Stomach (tissue), 19 donors: ENCODE measurements at places on chromosomes 7 and 10. TPM values are rescaled to one million over a fixed set of nuclear protein-coding genes. Genes with fewer than 3 reads are reported as not detected.

INMT gene
- 3.2 TPM for polyA plus RNA-seq

EPC1 gene
- polyA plus RNA-seq: 9.9 TPM

PFKP gene
- 62.9 TPM for polyA plus RNA-seq

UNCX gene
- polyA plus RNA-seq: not detected

CCDC172 gene
- polyA plus RNA-seq: not detected
